Activated CD4-positive, alpha-beta memory T cell treated with anti-CD3 and anti-CD28 coated beads for 36 hours (primary cell): ENCODE measurements at places on chromosomes 13 and 19.

GRCh38 chr13:26007261-26008125 is 44.3 kb downstream of the SHISA2 start:
- H3K27ac ChIP-seq, result no peak overlapping the region
- peaks cover 2% of the 10 kb centered on the region for H3K27me3 ChIP-seq
- H3K36me3 ChIP-seq, result peaks cover 6% of the 10 kb centered on the region
- H3K4me3 ChIP-seq, result no peak overlapping the region
- H3K4me1 ChIP-seq, result peaks cover 12% of the 10 kb centered on the region
- no peak for DNase-seq

DNA sequence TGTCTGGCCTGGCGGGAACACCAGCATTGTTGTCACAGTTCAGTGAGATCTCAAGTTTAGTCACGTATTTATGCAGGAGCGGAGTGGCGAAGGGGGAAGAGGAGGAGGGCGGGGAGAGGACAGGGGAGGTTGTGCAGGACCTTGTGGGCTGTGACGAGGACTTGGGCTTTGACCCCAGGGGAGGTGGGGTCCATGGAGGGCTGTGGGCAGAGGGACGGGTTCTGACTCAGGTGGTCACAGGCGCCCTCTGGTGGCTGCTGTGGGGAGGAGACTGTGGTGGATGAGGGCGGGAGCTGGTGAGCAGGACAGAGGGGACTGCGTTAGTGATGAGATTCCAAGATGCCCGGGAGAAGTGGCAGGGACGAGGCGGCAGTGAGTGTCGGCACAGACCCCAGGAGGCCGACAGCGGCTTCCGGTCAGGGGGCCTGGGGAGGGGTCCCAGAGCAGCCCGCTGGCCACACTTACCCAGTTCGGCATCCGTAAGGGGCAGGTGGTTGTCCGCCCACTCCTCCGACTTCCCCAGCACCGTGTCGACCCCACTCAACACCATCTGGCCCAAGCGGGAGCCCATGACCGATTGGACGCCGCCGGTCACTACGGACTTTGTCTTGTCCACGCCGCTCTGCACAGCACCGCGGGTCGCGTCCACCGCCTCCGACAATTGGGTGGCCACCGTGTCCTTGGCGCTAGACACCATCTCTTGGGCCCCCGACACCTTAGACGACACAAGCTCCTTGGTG is 15.7 kb downstream of the PLIN3 start:
- peaks cover 10% of the 10 kb centered on the region for H3K36me3 ChIP-seq
- no peak overlapping the region for H3K4me3 ChIP-seq
- H3K27ac ChIP-seq, result peak overlapping the region; percentile 38

DNA sequence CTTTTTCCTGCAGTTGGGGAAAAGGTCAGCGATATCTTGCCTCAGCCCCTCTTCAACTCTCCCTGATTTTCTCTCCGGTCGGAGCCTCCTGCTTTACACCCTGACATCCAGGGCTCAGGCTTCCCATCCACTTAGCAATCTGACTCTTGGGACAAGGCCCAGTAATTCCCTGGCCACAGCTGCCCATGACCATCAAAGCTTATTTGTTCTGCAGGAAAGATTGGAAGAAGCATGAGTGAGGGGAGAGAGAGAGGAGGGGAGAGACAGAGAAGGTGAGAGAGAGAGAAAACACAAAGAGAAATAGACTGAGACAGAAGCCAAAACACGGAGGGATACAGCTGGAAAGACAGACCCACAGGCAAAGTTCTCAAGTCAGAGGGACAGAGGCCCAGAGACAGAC is 13.7 kb downstream of the SYT3 start:
- DNase-seq, result no peak
- H3K4me1 ChIP-seq, result no peaks in the 10 kb centered on the region
- H3K27me3 ChIP-seq, result peaks cover 9% of the 10 kb centered on the region
- H3K27ac ChIP-seq, result no peak overlapping the region
- no peak overlapping the region for H3K4me3 ChIP-seq

DNA sequence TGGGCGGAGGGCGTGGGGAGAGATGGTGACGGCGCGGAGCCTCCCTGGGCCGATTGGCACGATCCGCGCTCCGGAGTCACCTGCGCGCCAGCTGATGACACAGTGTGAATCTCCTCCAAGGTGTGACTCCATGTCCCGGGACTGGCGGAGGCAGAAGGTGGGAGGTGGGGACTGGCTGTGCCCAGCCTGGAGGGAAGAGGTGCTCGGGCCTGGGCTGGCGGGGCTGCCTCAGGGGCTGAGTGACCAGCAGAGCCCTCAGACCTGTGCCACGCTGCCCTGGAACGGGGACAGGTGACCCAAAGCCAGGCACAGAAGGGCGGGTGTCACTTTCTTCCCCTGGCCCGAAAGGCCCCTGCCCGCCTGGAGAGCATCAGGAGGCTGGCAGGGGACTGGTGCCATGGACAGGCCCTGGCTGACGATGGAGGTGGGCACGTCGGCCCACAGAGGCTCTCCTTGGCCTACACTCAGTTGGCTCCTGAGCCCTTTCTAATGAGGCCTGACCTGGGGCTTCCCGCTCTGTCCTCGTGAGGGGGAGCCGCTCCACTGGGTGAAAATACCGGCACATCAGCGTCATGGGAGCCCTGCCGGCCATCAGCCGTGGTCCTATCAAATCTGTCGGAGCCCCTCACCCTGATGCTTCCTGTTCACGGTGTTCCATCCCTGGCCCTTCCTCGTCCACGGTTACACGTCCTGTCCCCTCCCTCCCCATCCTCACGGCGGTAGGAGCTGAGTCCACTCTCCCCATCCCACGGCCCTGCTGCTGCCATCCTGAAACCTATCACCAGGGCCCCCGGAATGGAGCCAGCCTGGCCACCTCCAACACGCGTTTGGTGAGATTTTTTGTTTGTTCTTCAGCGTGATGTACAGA is 75.6 kb downstream of the SPACA7 start:
- H3K4me1 ChIP-seq, result no peaks in the 10 kb centered on the region
- peaks cover 3% of the 10 kb centered on the region for H3K27me3 ChIP-seq
- no peak for DNase-seq
- no peak overlapping the region for H3K4me3 ChIP-seq
- no peaks in the 10 kb centered on the region for H3K36me3 ChIP-seq
